ENCODE measurements at places on chromosomes 16 and 17.

DNA sequence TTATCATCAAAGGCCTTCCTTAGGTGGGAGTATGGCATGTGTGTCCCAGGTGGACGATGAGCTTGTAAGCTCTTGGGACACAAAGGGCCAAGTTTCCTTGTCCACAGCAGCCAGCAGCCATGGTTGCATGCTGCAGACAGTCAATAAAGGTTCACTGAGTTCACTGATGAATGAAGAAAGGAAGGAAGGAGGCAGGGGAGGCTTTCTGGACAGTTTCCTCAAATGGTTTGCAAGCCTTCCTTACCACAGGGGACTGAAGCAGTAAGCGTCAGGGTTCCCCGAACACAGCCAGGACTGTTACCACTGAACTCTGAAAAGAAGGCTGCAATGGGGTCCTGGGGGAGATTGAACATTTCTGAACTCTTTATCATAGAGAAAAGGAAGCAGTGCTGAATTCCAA lies 111.1 kb downstream of the GAS7 start:
- peak; percentile 31 for DNase-seq

DNA sequence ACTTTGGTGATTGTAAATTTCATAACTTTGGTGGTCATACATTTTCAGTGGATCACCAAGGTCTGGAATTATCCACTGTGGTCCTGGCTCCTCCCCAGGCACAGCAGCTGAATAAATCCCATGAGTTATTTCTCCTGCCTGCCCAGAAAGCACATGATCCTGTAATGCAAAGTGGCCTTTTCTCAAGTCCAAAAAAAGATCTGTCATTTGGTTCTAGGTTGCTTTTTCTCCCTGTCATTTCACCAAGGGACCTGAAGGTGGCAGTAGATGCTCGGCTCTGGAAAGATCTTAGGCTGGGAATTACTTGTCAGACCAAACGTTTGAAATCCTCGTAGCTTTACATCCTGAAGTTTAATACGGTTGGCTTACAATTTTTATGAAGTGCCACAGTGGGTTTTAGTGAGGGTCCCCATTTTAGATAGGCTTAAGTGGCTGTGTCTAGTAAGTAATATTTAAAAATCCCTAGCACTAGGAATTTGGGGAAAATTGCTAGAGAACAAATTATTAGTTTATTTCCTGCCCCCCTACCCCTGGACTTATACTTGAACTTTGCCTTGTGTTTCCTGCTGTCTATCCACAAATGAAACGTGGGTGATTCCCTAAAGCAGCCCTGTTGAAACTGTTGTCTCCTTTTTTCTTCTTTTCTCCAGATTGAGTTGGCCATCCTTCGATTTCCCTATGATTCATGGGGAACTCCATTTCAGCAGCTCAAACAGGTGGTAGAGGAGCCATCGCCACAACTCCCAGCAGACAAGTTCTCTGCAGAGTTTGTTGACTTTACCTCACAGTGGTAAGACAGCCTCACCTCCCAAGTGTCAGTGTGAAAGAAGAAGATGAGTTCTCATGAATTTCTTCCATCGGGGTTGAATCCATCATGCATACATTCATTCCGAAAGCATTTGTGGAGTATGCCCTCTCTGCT lies 111.7 kb downstream of the MAP2K6 start:
- peak; percentile 73 for DNase-seq

GRCh38 chr17:66165537-66166123 lies 26.3 kb downstream of the CEP112 start:
- DNase-seq, result peak; percentile 80

DNA sequence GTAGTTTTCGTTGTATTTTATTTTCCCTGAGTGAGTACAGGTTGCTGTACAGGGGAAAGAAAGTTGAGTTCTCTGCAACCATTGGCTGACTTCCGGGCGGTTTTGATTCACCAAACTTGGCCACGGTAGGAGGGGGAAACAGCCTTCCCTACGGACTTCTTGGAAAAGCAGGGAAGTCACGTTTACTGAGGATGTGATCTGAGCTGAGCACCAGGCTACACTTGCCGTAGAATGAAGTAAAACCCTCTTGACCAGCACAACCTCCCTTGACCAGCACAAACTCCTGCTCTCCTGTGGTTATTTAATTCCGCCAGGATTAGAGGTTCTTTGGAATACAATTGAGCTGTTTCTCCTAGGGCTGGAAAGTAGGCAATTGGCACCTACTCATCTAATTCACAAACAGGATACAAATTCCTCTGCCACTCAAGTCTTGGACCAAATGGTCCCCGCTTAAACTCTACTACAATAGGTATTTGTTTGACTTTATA lies 242.0 kb upstream of the RBFOX1 start:
- DNase-seq, result no peak

DNA sequence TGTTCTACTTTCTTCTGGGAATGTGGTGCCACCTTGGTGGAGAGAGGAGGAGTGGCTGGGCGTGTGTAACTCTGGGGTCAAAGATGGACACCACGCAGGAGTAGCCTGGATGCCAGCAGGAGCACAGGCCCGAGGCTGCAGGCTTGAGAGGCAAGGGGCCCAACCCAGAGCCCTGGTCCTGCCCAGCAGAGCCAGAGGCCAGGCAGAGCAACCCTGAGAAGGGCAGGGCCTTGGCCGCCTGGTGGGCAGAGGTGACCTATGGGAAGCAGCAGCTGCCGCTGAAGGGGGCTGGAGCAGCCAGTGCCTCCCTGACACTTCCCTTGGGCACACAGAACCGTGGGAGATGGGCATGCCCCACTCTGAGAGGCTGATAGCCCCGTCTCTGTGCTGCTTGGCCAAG lies 18.0 kb upstream of the CPSF4L start:
- no peak for DNase-seq

GRCh38 chr17:57505841-57506773 lies 239.0 kb downstream of the CCDC182 start:
- DNase-seq, result no peak

- no peak for DNase-seq
Observed at GRCh38 chr16:89446136-89446974, 44.0 kb downstream of the ANKRD11 start.

DNA sequence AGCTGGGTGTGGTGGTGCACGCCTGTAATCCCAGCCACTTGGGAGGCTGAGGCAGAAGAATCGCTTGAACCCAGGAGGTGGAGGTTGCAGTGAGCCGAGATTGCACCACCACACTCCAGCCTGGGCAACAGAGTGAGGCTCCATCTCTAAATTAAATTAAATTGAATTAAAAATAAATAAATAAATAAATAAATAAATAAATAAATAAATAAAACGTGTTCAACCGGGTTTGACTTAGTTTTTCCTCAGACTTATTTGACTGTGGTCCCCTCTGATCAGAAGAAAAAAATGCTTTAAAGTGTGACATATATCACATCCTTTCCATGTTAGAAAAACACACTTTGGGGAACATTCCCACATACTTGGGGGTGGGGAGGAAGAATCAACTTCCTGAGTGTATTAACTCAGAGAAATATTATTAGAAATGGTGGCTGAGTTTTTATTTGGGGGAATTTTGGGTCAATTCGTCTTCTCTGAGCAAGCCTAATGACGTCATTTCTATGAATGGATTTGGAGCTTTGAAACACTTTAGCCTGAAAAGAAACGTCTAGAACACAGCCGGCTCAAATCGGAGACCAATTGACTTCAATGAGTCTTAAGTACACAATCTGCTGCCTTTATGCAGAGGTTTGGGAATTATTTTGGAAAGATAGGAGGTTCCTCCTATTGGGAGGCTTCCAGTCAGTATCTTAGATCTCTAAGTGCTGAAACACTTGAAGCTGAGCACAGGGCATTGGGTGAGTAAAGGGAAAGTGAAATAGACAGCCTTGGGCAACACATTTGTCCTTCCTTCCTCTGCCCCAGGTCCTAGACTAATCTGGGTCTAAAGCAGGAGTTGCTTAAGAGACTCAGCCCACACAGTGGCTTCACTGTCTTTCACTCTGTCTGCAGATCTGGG lies 132.6 kb downstream of the PITPNC1 start:
- DNase-seq, result peak; percentile 54

DNA sequence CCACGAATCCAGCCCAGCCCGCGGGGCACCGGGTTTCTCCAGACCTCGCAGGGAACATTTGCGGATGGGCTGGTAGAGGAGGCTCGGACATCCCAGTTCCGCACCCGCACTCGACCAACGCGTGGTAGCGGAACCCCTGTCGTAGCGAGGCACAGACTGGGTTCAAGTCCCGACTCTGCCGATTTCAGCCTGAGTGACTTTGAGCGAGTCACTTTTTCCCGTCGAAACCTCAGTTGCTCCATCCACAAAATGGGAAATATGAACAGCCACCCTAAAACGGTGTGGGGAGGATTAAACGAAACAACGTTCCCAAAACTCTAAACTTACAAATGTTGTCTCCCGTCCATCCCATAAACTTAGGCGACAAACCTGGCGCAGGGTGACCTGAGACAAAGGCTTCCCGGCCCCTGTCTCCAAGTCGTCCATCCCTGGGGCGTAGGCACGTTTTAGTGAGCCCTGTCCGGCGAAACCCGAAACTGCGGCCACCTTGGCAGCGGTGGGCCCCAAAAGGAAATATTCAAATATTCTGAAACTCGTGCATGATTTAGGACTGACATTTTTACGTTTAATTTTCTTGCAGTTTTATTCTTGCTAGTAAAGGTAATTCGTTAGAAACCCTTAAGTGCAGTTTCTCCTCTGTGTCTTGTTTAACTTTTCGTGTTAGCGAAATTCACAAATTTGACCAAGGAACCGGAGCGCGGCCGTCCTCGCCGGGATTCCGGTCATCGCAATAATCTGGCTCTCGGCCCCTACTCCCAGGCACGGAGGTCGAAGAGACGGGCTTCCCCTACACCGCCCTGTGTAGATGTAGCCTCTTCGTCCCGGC lies 1.9 kb upstream of the MLLT6 start:
- DNase-seq, result peak; percentile 35

GRCh38 chr17:37417852-37418251 lies 11.2 kb downstream of the TADA2A start:
- DNase-seq, result no peak

DNA sequence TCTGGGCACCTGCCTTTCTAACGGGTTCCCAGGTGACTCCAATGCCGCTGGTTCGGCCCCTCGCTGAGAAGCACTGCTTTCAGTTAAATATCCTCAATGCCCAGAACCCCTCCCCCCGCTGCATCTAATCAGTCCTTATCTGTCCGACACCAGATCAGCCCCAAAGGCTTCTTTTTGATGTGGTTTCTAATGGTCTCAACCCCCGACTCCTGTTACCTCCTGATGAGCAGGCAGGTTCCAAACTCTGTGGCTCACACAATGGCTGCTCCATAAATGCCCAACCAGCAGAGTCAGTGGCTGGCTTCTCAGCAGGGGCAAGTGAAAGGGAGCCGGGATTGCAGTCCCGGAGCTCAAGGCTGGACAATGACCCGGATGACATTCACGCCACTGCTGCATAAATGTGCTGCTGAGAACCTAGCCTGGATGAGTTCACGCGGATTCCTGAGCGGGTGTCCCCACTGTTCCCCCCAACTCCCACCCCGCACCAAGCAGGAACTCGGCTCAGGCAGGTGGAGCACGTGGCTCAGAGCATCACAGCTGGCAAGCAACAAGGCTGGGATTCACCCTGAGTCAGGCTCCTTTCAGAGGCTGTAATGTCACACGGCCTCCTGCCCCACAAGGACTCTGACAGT lies 1.0 kb upstream of the SLC38A8 start:
- DNase-seq, result no peak
